Mesothelial cell of epicardium (in vitro differentiated cells): ENCODE measurements at places on chromosomes 13 and 19. TPM values are rescaled to one million over a fixed set of nuclear protein-coding genes. Genes with fewer than 3 reads are reported as not detected.

ZNF555 gene
- 10.6 to 12.9 TPM (median 10.6 TPM) in 3 replicates for total RNA-seq

MYBPC2 gene
- 0.89 to 1.9 TPM (median 1.2 TPM) in 3 replicates for total RNA-seq

PRODH2 gene
- total RNA-seq = not detected in 3 replicates

CEACAM20 gene
- total RNA-seq = not detected in 3 replicates

ZNF135 gene
- 11.6 to 12.5 TPM (median 12.3 TPM) in 3 replicates for total RNA-seq

PSG11 gene
- not detected in 3 replicates for total RNA-seq

FUT2 gene
- 0.20 TPM in 1 of 3 replicates, not detected in the others for total RNA-seq

MATK gene
- 3.7 to 5.0 TPM (median 4.0 TPM) in 3 replicates for total RNA-seq

TMEM86B gene
- total RNA-seq = 5.9 to 6.7 TPM (median 6.7 TPM) in 3 replicates

VASP gene
- total RNA-seq = 49.3 to 54.8 TPM (median 53.8 TPM) in 3 replicates

NXNL1 gene
- not detected in 3 replicates for total RNA-seq

PCDH9 gene
- 26.9 to 31.2 TPM (median 29.7 TPM) in 3 replicates for total RNA-seq

LIG4 gene
- total RNA-seq = 7.0 to 7.2 TPM (median 7.2 TPM) in 3 replicates

FCAR gene
- not detected in 3 replicates for total RNA-seq

KLK5 gene
- total RNA-seq = 8.9 to 11.5 TPM (median 9.5 TPM) in 3 replicates

FLT1 gene
- total RNA-seq = 4.9 to 6.5 TPM (median 5.5 TPM) in 3 replicates

SELENOW gene
- total RNA-seq = 113 to 127 TPM (median 117 TPM) in 3 replicates

CEACAM21 gene
- total RNA-seq = not detected in 3 replicates

PPP1R37 gene
- 36.2 to 40.7 TPM (median 38.9 TPM) in 3 replicates for total RNA-seq

PTH2 gene
- total RNA-seq = not detected in 3 replicates

FSTL3 gene
- total RNA-seq = 64.1 to 65.5 TPM (median 64.6 TPM) in 3 replicates

CLEC17A gene
- total RNA-seq = not detected in 3 replicates

CCDC70 gene
- total RNA-seq = not detected in 3 replicates

FGF14 gene
- total RNA-seq = 0.02 TPM in 1 of 3 replicates, not detected in the others

FAM83E gene
- total RNA-seq = 2.5 to 3.9 TPM (median 3.7 TPM) in 3 replicates

TNFRSF19 gene
- total RNA-seq = 38.3 to 43.5 TPM (median 40.3 TPM) in 3 replicates

TUBB4A gene
- total RNA-seq = 10.5 to 13.5 TPM (median 13.0 TPM) in 3 replicates

CACNA1A gene
- total RNA-seq = 0.89 to 1.2 TPM (median 1.0 TPM) in 3 replicates

ZNF682 gene
- total RNA-seq = 11.0 to 13.6 TPM (median 13.0 TPM) in 3 replicates

MUC16 gene
- total RNA-seq = 0.60 to 1.1 TPM (median 0.66 TPM) in 3 replicates

NLRP11 gene
- total RNA-seq = not detected in 3 replicates

POU4F1 gene
- total RNA-seq = not detected in 3 replicates

KLK6 gene
- 14.6 to 15.4 TPM (median 15.4 TPM) in 3 replicates for total RNA-seq

IZUMO2 gene
- total RNA-seq = not detected in 3 replicates

TRAPPC5 gene
- 83.9 to 93.7 TPM (median 85.2 TPM) in 3 replicates for total RNA-seq

CYP2A7 gene
- total RNA-seq = not detected in 3 replicates

ZNF85 gene
- 18.2 to 18.6 TPM (median 18.5 TPM) in 3 replicates for total RNA-seq

PDE4C gene
- 0.70 to 1.4 TPM (median 0.93 TPM) in 3 replicates for total RNA-seq

SYNGR4 gene
- total RNA-seq = not detected in 3 replicates

RDH8 gene
- not detected in 3 replicates for total RNA-seq

ZNF667 gene
- total RNA-seq = not detected in 3 replicates

CALR3 gene
- total RNA-seq = not detected in 3 replicates

KISS1R gene
- total RNA-seq = 1.0 to 1.5 TPM (median 1.1 TPM) in 3 replicates

SBK2 gene
- 0.33 to 0.97 TPM (median 0.56 TPM) in 3 replicates for total RNA-seq

KRTDAP gene
- 1.9 to 3.3 TPM (median 2.5 TPM) in 3 replicates for total RNA-seq

TPTE2 gene
- total RNA-seq = 0.18 to 0.60 TPM (median 0.47 TPM) in 3 replicates

ARHGAP35 gene
- 74.9 to 77.9 TPM (median 77.4 TPM) in 3 replicates for total RNA-seq

MAN2B1 gene
- total RNA-seq = 105 to 109 TPM (median 107 TPM) in 3 replicates

CNN1 gene
- total RNA-seq = 27.7 to 30.1 TPM (median 29.6 TPM) in 3 replicates

SIGLECL1 gene
- total RNA-seq = not detected in 3 replicates
